ENCODE measurements at places on chromosomes 5 and 9.

DNA sequence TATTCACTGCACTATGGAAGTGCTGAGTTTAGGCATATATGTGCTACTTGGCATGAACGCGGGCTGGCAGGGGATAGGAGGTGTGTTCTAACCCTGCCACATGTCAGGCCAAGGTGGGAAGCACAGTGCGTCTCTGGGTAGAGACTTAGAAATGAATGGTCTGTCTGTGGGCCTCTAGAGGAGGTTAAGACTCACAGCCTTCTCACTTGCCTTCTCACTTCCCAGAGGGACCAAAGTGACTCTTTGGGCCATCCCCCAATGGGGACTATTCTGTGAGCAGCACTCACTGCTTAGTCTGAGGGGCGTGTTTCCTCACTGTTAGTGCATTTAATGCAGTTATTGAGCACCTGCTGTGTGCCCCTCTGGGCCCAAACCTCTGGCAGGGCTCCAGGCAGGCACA, 2.4 kb upstream of the PITX1 start:
- DNase-seq, result no peak

GRCh38 chr9:117375956-117376355, 38.9 kb downstream of the ASTN2 start:
- no peak for DNase-seq

GRCh38 chr5:191036-191948, at the start of gene LRRC14B:
LRRC14B (plus strand) TSS chr5:191495; CDS start chr5:191539, 44 bp downstream.
- no peak for DNase-seq

DNA sequence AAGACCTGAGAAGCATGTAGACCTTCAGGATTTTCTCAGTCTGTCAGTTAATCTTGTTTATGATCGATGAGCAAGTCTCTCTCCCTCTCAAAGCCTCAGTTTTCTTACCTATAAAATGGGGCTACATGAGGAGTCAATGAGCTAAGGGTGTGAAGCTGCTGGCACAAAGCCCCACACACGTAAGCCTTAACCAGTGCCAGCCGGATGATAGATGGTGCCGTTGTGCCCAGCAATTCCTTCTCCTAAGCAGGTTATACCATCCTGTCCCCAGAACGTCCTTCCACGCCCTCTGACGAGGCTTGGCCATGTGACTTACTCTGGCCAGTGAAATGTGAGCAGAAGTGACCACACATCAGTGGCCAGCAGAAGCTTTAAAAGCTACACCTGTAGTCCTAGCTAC, 179.0 kb downstream of the C9orf50 start:
- no peak for DNase-seq

GRCh38 chr9:106970219-106970975, 107.4 kb downstream of the ZNF462 start:
- DNase-seq, result no peak

Data from cardiac fibroblast (primary cell).